Neuronal stem cell (in vitro differentiated cells): ENCODE measurements at places on chromosomes 7 and 10.

GRCh38 chr10:72418679-72419078, 64.0 kb upstream of the DNAJB12 start:
- no peak for DNase-seq

GRCh38 chr10:24847112-24848070, 105.0 kb downstream of the PRTFDC1 start:
- DNase-seq, result no peak

- no peak for DNase-seq
Observed at GRCh38 chr7:100670074-100670473, 3.5 kb upstream of the GNB2 start.

DNA sequence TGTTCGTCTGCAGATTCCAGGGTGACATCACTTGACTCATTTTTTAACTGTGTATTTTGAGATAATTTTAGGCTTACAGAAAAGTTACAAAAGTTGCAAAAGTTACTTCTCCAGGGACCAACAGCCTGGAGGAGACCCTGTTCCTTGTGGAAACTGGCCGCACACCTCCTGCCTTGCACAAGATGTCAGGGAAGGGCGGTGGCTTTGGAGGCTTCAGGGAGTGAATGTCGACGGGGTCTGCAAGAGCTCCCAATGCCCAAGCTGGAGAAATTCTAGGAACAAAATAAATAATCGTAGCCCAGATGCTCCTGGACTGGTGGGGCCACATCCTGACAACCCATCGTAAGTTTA, 62.2 kb upstream of the FAM20C start:
- no peak for DNase-seq

GRCh38 chr7:4015996-4016395, 666.1 kb upstream of the FOXK1 start:
- no peak for DNase-seq

- DNase-seq, result no peak
Observed at GRCh38 chr7:20596653-20597052, 18.8 kb upstream of the ABCB5 start.

GRCh38 chr7:1692515-1693418, 22.7 kb downstream of the ELFN1 start:
- no peak for DNase-seq

DNA sequence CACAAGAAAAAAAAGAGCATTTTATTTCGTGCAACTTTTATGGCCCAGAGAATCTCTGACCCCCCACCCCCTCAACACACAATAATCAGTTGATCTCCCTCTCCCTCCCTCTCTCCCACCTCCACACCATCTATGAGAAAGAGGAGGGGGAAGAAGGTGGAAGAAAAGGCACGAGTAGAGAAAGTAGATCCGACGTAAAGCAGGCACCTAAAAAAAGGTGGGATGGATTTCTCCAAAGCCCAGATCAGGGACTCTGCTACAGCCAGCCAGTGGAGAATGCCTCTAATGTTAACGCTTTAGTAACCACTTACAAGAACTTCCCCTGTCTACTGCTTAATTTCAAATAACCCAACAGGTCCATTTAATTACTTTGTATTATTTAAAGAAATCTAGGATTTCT, 24.4 kb downstream of the KMT2C start:
- no peak for DNase-seq

- DNase-seq, result no peak
Observed at GRCh38 chr10:33801705-33802104, 467.2 kb upstream of the NRP1 start.

- DNase-seq, result no peak
Observed at GRCh38 chr7:99171731-99172130, 27.8 kb upstream of the SMURF1 start.

- no peak for DNase-seq
Observed at GRCh38 chr7:143504215-143504936, 26.7 kb downstream of the TAS2R41 start.

- DNase-seq, result no peak
Observed at GRCh38 chr10:100350914-100351485, 4.0 kb downstream of the SCD start.

DNA sequence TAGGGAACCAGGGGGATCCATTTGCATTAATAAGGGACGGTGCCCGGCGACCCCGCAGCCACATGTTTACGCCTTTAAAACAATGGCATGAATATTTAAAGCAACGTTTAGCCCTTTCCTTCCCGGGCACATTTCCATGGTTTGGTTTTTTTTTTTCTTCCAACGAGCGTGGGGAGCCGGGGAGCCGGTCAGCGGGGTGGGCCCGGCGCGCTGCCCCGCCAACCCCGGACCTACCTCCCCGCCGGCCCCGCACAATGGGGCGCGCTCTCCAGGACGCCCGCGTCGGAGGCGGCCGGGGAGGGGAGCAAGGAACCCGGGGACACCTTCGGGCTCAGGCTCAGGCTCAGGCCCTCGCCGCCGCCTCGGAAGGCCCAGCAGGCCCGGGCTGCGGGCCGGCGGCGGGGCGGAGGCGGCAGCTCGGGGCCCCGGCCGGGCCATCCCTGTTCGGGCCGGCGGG, 1.0 kb downstream of the SEPHS1 start:
- DNase-seq, result no peak

GRCh38 chr7:150668472-150668911, 17.0 kb upstream of the GIMAP2 start:
- DNase-seq, result no peak

- DNase-seq, result no peak
Observed at GRCh38 chr7:69489533-69489932, 108.7 kb upstream of the AUTS2 start.

- peak; percentile 17 for DNase-seq
Observed at GRCh38 chr10:61284222-61284890, 168.8 kb downstream of the TMEM26 start.

- DNase-seq, result no peak
Observed at GRCh38 chr10:5545426-5545777, 20.6 kb downstream of the CALML3 start.

DNA sequence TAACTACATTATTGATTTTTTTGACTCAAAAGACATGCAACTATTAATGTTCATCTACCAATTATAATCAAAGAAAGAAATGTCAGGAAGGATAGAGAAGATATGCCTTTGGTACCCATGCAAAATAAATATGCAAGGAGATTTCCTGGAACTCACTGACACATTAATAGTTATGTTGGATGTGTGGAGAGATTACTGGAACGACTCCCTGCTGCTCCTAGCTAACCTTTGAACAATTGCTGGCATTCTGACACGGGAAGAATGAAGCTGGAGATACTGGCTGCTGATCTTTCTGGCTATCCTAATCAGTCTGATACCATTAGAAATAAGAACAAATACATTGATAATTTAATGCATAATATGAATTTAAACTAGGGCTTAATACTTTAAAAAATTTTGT, 507.9 kb upstream of the NRG3 start:
- no peak for DNase-seq

DNA sequence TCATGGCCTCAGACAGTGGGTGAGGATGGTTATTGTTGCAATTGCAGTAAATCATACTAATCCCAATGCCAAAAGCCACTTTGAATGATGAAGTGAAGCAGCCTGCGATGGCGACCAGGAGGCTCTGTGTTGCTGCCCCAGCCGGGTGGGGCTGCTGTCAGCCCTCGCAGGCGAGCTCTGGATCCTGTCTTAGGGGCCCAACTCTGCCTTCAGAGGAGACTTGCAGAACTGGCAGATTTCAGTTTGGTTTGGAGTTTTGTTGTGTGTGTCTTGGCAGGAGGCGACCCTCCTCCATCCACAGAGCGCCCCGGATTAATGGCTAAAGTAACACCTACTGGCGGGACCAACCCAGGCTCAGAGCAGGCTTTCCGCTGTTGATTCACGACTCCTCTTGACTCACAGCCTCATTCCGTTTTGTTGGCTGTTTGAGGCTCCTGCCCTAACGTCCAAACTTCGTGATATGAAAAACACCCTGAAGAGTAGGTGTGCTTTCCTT, 67.9 kb upstream of the BMPER start:
- DNase-seq, result no peak

DNA sequence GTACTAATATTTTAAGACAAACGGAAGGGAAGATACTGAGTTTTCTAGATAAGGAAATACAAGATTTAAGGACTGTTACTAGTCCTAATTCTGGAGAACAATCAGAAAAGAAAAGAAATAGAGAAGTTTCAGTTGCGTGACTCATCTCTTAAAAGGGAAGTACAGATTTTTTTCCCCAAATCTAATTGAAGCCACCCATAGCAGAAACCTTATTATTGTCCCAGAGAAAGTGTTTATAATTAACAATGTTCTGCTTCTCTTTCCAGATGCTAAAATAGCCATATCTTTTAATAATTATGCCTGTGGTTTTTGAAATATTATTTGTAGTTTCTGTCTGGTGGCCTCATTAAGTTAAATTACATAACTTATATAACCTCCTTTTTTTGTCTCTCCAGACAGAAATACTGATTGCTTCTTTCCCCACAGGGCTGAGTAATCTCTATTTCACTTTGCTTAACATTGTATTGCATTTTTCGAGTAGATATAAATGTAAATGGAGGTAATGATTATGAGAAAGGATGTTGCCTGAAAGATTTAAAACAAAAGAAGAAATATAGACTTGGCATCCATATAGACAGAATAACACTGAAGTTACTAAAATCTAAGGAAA, 240.7 kb upstream of the MBL2 start:
- DNase-seq, result no peak

DNA sequence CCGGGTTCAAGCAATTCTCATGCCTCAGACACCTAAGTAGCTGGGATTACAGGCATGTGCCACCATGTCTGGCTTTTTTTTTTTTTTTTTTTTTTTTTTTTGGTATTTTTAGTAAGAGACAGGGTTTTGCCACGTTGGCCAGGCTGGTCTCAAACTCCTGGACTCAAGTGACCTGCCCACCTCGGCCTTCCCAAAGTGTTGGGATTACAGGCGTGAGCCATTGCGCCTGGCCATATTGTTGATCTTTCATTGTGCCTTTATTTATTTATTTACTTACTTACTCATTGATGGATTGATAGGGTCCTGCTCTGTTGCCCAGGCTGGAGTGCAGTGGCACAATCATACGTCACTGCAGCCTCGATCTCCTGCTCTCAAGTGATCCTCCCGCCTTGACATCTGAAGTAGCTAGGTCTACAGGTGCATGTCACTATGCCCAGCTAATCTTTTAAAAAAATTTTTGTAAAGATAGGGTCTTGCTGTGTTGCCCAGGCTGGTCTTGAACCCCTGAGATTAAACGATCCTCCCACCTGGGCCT, 30.4 kb downstream of the SVIL start:
- DNase-seq, result no peak

DNA sequence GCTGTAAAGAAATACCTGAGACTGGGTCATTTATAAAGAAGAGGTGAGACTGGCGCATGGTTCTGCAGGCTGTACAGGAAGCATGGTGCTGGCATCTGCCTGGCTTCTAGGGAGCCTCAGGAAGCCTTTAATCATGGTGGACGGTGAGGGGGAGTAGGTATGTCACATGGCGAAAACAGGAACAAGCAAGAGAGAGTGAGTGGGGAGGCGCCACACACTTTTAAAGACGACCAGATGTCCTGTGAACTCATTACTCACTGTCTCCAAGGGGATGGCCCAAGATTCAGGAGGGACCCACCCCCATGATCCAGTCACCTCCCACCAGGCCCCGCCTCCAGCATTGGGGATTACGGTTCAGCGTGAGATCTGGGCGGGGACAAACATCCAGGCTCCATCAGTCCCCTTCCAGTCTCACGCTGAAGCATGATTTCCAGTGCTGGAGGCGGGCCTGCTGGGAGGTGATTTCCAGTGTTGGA, 3.2 kb downstream of the ZNF316 start:
- no peak for DNase-seq

DNA sequence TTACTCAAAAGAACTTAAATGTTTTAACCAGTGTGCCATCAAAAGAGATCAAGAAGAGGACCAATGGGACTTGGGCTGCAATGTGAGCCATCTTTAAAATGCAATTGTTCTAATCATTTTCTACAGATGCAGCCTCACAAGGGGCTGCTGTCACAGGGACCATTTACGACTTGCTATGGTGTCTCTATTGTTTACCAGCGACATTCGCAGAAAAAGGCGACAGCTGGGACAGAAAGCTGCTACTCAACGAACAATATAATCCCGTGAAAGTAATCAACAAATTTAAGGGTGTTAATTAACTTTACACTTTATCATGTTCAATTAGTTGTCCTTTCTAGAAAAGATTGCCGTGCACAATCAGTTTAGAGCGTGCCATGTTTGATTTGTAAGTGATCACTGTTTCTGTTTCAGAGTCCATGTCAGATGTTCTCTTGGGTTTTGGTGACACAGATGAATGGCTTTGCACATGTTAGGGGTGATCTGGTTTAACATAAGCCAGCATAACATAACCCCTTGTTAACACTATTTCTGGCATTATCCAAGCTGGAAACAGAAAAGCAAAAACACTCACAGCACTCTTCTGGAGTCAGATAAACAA, 110.8 kb downstream of the HIBADH start:
- DNase-seq, result no peak

DNA sequence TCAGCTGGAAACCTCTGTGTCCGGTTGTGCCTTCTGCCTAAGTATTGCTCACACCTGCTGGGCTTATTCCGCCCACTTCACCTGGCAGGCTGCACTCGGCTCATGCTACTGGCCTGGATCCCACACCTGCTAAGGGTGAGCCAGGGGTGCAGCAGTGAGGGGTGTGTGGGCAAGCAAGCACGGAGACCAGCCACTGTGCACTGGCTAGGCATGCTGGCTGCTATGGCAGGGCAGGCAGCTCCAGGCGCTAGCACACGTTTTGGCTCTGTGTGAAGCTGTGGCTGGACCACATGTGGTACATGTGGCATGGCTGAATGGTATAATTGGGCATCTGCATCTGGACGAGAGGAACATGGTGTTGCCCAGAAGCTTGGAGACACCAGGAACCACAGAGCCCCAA, 940.7 kb downstream of the NRG3 start:
- no peak for DNase-seq

DNA sequence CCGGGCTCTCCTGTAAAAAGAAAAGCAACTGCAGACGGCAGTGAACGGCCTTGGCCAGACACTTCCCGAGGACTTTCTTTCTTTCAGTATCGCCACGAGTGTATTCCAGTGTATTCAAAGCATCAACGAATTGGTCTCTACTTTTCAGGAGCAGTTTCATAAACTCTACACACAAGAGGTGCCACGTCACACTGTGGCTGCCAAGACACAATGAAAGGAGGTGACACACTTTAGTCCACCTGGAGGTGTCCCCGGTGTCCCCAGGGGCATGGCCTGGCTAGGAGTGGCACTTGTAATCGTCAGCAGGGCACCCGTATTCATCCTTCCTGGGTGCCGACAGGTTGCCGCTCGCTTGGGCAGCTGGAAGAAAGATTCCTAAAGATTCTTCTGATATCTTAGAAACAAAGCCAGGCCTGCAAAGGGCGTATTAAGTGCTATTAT, 5.0 kb downstream of the TNS3 start:
- no peak for DNase-seq

DNA sequence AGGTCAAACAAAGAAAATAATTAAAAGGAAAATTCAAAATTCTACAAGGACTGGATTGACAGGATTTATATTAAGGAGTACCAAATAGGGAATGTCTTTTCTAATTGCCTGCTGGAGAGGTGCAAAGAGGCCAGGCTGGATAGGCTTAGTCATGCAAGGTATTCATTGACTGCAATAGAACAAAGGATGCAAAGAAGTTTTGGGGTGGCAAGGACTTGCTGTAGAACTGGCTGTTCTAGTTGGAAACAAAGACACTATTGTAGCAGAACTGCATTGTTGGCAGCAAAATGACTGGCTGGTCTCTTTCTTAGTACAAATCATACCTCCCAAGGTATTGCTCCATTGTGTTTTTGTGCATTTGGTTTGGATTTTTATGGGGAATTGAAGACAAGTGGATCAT, 10.1 kb downstream of the ITGB8 start:
- DNase-seq, result peak; percentile 41
